ENCODE measurements at places on chromosomes 3 and 15.

GRCh38 chr3:81761904-81762580 is 597 bp upstream of the GBE1 start:
- no peak for DNase-seq

GRCh38 chr3:146166415-146166821 is 5.4 kb upstream of the PLOD2 start:
- DNase-seq, result no peak

DNA sequence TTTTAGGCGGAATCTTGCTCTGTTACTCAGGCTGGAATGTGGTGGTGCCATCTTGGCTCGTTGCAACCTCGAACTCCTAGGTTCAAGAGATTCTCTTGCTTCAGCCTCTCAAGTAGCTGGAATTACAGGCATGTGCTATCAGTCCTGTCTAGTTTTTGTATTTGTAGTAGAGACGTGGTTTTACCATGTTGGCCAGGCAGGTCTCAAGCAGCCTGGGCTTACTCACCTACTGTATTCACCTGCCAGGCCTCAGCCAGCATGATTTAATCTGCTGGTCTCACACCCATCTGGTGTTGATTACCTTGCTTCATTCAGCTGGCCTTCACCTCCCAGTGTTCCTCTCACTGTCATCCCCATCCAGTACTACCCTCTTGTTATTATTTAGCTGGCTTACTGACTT is 102.0 kb downstream of the IL12A start:
- no peak for DNase-seq

- DNase-seq, result no peak
Observed at GRCh38 chr3:173932624-173933023, 535.1 kb downstream of the NLGN1 start.

DNA sequence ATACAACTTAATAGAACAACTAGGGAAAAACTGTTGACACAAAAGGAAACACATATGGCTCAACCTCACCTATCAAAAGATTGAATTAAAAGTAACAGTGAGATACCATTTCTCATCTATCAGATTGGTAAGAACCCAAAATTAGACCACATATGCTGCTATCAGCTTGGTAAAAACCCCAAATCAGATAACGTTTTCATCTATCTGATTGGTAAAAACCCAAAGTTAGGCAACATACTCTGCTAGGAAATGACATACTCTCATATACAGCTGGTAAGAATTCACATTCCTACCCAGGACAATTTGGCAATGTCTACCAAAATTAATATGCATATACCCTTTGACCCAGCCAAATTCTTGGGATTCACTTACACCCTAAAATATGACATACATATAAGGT is 26.3 kb downstream of the NRG4 start:
- no peak for DNase-seq

- DNase-seq, result no peak
Observed at GRCh38 chr3:32062950-32063582, 43.4 kb upstream of the GPD1L start.

DNA sequence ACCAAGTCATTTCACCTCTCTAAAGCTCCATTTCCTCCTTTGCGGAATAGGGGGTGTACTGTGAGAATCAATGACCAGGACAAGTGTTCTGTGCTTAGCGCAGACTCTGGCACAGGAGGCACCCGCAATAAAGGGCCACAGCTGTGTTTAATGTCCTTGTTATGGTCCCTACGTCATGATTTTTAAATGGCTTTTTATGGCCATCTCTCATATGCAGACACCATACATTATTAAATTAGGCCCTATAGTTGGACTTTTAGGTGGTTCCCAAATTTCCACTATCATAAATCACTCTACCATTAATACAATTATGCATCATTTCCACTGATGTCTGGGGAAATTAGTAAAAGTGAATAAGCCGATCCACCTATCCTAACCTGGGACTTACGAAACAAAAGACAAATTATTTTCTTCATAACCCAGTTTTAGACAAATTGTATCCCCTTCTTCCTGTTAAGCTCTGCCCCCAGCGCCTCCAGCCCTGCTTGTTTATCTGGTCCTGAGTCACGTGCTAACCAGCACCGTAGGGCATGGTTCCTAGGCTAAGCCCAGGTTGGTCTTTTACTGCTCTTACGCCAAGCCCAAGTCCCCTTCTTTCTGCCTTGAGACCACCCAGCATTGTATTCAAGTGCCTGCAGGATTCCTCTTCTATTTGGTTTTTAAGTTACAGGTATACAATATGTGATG is 278.3 kb downstream of the SHQ1 start:
- no peak for DNase-seq

GRCh38 chr15:77834276-77834990 is 201.7 kb upstream of the LINGO1 start:
- DNase-seq, result no peak

- DNase-seq, result no peak
Observed at GRCh38 chr3:105354429-105354828, 12.3 kb upstream of the ALCAM start.

GRCh38 chr3:86254480-86254879 is 736.5 kb downstream of the VGLL3 start:
- no peak for DNase-seq

DNA sequence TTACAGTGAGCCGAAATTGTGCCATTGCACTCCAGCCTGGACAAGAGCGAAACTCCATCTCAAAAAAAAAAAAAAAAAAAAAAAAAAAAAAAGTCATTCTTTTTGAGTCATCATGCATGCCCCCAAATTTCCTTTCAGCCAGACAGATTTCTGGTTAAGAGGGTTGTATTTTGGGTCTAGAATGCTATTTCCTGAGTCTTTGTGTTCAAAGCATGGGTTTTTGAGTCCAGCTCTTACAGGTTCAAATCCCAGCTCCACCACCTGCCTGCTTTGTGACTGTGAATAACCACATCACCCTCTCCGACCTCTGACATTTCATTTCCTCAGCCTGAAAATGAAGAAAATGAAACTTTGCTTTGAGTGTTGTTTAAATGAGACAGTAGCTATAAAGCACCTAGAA is 9.3 kb upstream of the C15orf61 start:
- DNase-seq, result no peak

DNA sequence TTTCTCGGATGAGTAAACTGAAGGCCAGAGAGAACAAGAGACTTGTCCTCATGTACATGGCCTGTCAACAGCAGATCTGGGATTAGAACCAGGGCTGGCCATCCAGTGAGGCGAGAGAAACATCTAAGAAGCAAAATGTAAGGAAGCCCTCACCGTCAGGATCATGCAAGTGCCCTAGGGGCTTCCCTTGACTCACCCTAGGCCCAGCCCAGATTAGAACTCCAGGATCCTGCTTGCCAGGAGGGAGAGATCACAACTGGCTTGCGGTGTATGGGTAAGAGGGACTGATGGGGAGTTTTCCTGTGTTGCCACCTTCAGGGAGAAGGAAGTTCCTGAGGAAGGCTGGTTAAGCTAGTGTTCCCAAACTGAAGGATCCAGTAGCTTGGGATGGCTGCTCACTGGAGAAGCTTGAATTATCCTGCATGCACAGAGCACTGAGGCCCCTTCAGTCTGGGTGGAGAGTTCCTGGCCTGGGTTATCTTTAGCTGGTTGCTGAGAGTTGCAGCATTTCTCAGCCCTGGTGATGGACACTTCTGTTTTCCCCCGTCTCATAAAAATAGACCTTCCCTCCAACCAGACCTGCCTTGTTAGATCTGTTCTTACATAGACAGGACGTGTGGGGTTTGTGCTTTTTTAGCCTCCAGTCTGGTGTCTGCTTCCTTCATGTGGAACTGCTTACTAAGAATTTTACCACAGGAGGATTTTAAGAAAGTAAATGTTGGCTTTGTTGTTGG is 28.2 kb upstream of the XIRP1 start:
- DNase-seq, result no peak

- no peak for DNase-seq
Observed at GRCh38 chr3:102034639-102035451, 185.5 kb downstream of the NFKBIZ start.

DNA sequence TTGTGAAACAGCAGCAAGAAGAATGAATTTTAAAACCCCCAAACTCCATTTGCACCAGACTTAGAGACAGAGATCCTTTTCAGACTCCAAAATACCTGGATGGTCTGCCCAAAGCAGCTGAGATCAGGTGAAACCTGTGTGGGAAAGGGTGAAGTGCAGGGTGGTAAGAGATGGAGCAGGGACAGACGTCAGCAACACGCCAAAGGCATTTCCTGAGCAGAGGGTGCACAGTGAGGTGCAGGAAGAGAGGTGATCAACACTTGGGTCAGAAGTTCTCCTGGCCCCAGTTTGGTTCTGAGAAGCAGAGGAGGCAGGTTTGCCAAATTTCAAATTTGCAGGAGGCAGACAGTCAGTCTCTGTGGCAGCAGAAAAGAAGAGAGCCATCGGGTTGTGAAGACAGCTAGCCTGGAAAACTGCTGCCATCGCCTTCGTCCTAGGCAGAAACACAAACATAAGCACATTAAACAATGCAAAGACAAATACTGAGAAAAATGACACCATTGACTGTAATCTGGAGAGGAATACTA is 9.8 kb downstream of the CCR4 start:
- no peak for DNase-seq

DNA sequence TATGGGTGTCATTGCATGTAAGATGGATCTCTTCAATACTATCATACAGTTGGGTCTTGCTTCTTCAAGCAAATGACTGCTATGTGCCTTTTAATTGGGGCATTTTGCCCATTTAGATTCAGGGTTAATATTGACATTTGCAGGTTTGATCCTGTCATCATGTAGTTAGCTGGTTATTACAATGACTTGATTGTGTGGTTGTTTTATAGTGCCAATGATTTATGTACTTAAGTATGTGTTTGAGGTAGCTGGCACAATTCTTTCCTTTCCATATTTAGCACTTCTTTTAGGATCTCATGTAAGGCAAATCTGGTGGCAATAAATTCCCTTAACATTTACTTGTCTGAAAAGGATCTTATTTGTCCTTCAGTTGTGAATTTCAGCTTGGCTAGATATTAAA is 267.5 kb downstream of the VGLL3 start:
- DNase-seq, result no peak

DNA sequence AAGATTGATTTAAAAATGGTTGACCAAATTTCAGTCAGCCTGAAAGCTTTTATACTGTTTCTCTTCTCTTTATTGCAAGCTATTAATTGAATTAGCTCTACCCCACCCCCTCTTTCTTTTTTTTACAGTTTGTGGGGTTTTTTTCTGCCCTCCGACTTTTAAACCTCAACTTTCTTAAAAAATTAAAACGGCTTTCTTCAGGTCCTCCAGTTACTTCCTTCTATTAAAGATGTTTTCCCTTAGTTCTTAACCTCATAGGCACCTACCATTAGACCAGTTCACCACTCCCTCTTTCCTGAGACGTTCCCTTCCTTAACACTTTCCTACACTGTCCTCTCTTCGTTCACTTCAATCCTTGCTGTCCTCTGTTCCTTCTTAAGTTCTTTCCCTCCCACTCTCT is 52.4 kb downstream of the ATP8B4 start:
- DNase-seq, result no peak

DNA sequence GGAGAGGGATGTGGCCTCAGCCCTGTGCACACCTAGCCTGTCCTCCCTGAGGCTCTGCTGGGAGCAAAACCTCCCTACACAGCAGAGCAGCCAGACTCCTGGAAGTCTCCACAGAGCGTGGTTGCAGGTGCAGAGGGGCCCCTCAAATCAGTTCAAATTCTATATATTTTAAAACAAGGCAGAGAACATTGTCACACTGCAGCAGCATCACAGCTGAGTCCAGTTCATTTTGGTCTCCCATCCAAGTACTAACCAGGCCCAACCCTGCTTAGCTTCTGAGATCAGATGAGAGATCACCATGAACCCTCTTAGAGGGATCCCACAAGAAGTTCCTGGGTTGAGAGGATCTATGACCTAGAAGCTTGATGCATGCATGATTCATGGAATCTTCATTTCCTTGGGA is 331.0 kb upstream of the RGMA start:
- no peak for DNase-seq

DNA sequence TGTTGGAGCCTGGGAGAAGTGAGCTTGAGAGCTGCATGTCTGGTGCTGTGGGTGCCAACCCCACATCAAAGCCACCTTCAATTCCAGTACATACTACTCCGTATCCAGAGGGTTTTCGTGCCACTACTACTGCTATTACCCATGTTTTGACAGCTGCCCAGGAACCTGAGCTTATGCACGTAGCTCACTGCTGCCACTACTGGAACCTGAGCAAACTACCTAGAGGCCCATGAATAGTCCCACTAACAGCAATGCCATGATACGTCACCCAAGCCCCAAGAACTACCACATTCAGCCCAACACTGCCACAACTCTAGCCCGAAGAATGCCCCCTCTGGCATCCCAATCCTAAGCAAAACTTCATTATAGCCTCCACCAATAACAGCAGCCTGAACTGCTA is 215.2 kb upstream of the BCHE start:
- no peak for DNase-seq

DNA sequence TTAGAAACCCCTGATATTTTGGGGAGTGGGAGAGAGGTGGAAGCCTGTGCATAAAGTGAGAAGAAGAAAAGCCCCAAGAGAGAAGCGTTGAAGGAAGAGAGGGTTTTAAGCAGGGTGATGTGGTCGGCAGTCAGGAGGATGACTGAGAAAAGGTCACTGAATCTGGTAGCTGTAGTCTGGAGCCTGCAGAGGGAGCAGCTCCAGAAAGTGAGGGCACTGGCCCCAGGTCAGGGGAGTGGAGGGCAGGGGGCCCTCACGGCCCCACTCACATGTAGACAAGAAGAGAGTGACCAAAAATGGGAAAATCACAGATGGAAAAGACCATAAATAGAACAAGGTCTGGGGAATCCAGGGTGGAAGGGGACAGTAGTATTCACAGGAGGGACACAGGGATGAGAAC is 105.5 kb downstream of the RYK start:
- DNase-seq, result no peak

- DNase-seq, result no peak
Observed at GRCh38 chr3:178059119-178059518, 477.1 kb upstream of the KCNMB2 start.

DNA sequence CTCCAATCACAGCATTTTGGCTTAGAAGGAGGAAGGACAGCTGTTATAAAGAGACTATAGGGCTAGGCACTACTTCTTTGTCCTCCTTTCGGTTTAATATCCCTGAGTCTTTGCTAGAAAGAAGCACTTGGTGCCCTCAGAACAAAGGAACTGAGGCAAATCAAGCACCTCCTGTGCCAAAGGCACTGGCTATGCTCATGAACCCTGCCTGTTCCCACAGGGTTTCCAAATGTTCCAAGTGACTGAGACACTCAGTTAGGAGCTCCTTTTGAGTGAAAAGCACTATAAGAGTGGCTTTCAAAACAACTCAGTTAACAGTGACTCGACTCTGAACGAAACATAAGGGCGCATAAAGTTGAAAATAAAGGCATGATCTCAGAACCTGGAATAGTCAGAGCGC is 25.0 kb downstream of the TBC1D2B start:
- DNase-seq, result no peak

GRCh38 chr3:196517919-196518318 is 2.8 kb upstream of the SMCO1 start:
- DNase-seq, result no peak

DNA sequence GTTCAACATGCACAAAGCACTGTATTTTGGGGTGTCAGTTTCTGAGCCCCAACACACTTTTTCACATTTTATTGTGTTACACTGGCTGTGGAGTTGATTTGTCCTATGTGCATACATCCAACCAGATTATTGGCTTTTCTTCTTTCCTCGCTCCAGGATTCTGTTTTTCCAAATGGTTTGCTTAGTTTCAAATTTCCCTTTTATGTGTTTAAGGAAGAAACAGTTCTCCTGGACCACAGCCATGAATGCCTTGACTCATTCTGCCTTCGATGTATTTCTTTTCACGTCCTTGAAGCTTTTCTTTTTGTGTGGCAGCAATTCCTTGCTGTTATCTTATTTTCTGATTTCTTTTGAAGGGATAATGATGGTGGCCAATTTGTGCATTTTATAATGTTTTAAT is 53.8 kb downstream of the CACNA2D3 start:
- DNase-seq, result no peak

All from stimulated activated CD4-positive, alpha-beta T cell treated with anti-CD3 and anti-CD28 coated beads, Interleukin-12 subunit alpha, Interleukin-12 subunit beta, amount 100 ng/mL, for 4 hours (primary cell).